ENCODE measurements at places on chromosomes 4 and X. TPM values are rescaled to one million over a fixed set of nuclear protein-coding genes. Genes with fewer than 3 reads are reported as not detected.

- no peak for DNase-seq
Observed at GRCh38 chrX:145549496-145549895, 268.1 kb upstream of the SLITRK2 start.

- no peak for DNase-seq
Observed at GRCh38 chrX:71859637-71860036, 51.0 kb upstream of the NHSL2 start.

DNA sequence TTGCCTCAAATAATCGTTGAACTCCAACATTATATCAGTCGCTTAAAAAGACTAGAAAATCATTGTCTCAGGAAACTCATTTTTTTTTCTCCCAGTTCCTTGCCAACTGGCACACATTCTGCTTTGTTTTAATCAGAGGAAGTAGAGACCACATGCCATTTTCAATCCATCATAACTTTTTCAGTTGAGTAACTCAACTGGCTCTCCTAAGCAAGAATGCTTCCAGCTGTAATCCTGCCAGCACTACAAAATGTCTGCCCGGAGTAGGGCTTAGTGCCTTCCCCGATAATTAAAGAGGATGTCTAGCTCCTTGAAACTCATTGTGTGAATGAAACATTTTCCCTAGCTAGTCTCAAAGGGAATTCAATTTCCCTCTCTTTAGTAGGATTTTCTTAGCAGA lies 33.0 kb downstream of the FREM3 start:
- no peak for DNase-seq

GRCh38 chr4:97349468-97350186 lies 793.6 kb downstream of the STPG2 start:
- DNase-seq: no peak

- peak; percentile 30 for DNase-seq
Observed at GRCh38 chr4:80073473-80074008, 512 bp upstream of the ANTXR2 start.

DNA sequence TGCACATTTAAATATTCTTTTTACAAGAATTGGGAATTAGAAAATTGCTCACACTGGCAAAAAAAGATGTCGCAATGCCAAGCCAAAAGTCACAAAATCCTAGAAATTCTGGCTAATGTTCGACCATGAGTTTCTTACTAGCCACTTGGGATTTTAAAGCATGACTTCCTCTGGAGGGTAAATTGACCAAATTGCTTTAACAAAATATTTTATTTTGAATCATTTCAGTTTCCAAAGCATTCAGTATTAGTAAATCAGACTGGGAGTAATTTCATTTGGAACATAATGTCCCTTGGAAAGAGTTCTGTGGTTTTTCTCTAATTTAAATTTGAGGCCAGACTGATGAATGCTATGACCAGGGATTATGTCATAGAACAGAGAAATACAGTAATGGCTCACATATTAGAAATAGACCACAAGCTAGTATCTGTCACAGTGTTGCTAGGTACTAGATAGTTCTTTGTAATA lies 7.6 kb upstream of the CXCL5 start:
- no peak for DNase-seq

- DNase-seq: no peak
Observed at GRCh38 chrX:69253821-69254220, 88.6 kb upstream of the PJA1 start.

DNA sequence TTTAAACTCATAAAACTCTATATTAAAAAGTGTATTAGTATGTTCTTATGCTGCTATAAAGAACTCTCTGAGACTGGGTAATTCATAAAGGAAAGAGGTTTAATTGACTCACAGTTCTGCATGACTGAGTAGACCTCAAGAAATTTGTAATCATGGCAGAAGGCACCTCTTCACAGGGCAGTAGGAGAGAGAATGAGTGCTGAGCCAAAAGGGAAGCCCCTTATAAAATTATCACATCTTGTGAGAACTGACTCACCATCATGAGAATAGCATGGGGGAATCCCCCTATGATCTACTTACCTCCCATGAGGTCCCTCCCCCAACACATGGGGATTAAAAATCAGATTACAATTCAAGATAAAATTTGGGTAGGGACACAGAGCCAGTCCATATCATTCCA lies 463.2 kb downstream of the KLHL13 start:
- DNase-seq: no peak

- DNase-seq: no peak
Observed at GRCh38 chr4:118801895-118802575, 33.9 kb downstream of the SEC24D start.

- no peak for DNase-seq
Observed at GRCh38 chr4:57877047-57877458, 766.9 kb upstream of the IGFBP7 start.

GRCh38 chr4:7426525-7427171 lies 8.1 kb downstream of the PSAPL1 start:
- no peak for DNase-seq

GRCh38 chr4:139266583-139267257 lies 13.3 kb downstream of the MGARP start:
- peak; percentile 59 for DNase-seq

- DNase-seq: no peak
Observed at GRCh38 chrX:2692221-2693112, 1.4 kb downstream of the CD99 start.

TIMP1 gene
- 59.7 TPM for total RNA-seq

TBC1D8B gene
- total RNA-seq: 0.40 TPM

MAGED4 gene
- total RNA-seq: 1.3 TPM

KLHL5 gene
- total RNA-seq: 26.1 TPM

BRS3 gene
- total RNA-seq: not detected

MAGEE2 gene
- total RNA-seq: not detected
